ENCODE measurements at places on chromosomes 6 and 20.

GRCh38 chr6:72560721-72561593 is 60.9 kb upstream of the KCNQ5 start:
- peak; percentile 2 for DNase-seq

GRCh38 chr6:73340048-73340447 is 14.0 kb downstream of the DPPA5 start:
- DNase-seq, result peak; percentile 28

DNA sequence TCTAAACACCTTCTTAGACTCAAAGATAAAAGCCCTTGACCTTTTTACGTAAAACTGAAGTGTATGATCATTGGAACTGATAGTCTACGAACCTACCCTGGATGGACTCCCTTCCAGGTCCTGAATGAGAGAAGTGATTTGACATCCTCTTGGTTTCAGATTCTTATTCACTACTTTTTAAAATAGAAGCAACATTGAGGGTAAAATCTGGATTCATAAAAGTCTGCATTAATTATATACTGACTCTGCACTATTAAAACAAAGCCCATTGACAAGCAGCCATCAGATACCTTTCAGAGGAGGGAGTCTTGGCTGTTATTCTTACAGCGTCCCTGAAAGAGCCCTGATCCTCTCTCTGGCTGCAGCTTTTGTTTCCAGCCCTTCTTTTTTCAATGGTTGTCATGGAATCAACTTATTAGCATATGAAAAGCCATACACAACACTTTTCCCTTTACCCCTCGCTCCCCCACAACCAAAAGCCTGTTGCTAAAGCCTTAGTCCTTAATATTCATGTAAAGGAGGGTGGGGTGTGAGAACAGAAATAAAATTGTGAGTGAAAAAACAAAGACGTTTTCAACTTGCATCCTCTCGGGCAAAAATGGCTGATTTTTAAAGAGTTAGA is 270.0 kb upstream of the MARCKS start:
- no peak for DNase-seq

GRCh38 chr6:73968221-73968757 is 272.3 kb downstream of the CD109 start:
- no peak for DNase-seq

GRCh38 chr20:14260367-14260766 is 77.0 kb downstream of the FLRT3 start:
- no peak for DNase-seq

GRCh38 chr6:40796260-40797221 is 209.4 kb upstream of the LRFN2 start:
- DNase-seq, result no peak

DNA sequence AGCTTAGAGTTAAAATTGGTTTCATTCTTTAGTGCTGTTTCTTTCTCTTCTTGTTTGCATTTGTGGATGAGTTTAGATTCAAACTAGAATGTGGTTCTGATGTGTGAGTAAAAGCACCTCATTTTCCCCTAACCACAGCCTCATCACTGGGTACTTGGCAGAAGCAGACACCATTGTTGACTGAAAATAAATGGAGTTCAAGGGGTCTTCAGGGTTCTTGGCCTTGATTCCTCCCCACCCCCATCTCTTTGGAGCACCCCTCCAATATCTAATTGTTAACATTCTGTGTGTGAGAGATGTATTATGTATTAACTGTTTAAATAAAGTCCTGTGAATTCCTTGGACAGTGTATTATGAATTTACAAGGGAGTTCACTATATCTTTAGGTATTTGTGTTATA is 59.6 kb downstream of the JARID2 start:
- no peak for DNase-seq

DNA sequence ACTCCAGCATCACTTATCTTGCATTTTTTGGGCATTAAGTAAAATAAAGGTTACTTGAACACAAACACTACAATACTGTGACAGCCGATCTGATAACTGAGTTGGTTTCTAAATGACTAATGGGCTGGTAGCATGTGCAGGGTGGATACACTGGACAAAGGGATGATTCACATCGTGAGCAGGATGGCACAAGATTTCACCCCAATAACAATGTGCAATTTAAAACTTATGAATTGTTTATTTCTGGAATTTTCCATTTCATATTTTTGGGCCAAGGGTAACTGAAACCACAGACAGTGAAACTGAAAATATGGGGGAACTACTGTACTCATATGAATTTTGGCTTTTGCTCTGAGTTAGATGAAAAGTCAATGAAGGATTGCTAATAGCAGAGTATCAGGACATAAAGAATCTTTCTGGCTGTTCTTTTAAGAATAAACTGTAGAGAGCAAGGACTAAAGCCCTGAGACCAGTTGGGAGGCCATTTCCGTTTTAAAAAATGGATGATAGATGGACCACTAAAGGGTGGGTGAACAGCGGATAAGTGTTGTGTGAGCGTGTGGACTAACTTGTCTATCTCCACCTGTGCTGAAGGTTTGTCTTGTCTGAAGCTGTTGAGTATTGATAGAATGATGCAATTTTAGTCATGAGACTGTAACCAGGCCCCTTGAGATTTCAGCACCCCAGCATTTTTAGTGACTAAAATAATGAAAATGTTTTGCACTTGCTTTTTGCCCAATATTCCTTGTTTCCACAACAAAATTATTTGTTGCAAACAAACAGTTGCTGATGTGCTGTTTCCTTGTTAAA is 8.2 kb downstream of the SPINT3 start:
- DNase-seq, result no peak

DNA sequence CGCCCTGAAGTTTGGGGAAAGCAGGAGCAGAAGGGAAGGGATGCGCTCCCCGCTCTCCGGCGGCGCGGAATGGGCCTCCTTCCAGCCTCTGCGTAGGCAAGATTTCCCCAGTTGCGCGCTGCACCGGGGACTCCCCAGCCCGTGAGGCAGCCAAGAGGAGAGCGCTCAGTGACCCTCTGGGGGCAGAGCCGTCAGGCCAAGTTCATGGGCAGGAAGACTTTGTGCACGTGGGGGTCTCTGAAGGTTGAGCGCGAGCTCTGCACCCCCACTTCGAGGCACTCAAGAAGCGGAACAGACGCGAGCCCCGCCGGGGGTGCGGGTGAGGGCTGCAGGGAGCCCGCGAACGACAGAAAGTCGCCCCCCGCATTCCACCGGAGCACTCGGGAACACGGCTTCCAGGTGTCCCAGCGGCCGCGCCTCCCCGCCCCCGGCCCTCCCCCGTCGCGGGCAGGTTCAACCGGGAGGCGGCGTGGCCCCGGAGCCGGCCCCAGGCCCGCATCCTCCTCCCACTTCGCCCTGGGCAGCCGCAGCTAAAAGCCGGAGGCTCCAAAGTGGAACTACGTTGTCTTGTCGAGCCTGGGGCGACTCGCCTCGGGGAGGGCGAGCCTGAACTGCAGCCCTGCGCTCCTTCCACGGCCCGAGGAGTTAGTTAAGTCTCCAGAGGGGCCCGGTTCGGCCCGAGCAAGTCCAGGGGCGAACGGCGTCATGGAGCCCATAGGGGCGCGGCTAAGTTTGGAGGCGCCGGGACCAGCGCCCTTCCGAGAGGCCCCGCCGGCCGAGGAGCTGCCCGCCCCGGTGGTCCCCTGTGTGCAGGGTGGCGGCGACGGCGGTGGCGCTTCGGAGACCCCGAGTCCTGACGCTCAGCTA is at the start of gene PPP1R3G:
TSS of gene PPP1R3G (plus strand) at position 561 of the 867 bp plus-strand sequence. CDS start at position 706, 145 bp downstream.
- DNase-seq, result peak; percentile 83

DNA sequence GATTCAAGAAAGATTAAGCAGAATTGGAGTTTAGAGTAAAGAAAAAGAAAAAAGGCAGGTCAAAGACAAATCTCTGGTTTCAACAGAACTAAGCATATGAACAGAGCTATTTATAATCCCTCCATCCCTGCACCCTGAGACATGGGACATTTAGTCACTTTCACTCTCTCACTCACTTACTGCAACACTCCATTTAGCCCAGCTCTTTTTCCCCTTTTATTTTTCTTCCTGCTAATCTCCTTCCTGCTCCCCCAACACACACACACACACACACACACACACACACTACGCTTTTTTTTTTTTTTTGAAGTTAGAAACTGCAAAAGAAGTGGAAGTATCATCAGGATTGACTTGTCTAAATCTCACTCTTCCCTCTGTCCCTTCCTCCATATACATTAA is 45.1 kb upstream of the TBC1D7 start:
- peak; percentile 16 for DNase-seq

DNA sequence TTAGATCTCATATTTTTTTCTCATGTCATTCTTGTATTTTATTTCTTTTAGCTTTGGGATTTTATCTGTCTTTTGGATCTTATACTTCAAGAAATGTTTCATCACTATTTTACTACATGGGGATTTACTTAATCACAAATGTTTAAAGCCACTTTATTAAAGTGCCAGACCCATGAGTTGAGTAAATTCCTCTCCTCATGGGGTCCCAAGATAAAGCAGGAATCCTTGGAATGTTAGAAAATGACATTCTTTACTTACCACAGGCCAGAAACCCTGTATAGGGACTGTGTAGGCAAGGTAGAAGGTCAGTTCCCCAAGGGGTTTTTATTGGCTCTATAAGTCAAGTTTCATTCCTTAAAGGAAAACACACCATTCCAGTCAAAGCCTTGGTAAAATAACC is 28.4 kb upstream of the OR2J2 start:
- no peak for DNase-seq

DNA sequence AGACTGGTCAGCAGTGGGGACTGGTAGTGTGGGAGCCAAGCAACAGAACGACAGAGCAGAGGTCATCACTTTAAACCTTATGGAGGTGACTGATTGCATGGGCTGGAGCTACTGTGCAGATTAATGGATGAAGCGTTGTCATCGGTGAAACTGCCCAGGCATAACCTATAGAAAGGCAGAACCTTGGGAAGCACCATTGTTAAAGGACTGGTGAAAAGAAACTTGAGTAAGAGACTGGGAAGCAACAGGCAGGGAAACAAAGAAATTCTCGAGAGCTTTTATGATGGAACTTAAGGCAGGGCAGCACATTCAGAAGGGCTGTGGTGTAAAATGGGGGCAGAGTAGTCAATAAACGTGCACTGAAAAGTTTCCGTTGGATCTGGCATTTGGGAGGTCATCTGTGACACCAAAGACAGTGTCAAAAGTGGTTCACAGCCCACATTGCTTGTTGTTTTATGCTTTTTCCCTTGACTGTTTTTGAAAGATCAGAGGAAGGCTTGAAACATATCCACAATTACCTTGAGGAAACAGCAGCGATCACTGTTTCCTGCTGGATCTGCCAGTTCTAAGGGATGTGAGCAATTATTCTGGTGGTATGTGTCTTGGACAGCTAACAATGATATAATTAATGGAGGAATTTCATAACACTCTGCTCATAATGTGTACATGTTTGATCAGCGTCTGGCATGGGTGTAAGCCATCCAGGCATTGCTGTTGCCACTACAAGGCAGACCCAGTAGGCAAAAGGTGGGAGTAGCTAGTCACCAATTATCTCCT is 62.7 kb downstream of the LRRC1 start:
- no peak for DNase-seq

DNA sequence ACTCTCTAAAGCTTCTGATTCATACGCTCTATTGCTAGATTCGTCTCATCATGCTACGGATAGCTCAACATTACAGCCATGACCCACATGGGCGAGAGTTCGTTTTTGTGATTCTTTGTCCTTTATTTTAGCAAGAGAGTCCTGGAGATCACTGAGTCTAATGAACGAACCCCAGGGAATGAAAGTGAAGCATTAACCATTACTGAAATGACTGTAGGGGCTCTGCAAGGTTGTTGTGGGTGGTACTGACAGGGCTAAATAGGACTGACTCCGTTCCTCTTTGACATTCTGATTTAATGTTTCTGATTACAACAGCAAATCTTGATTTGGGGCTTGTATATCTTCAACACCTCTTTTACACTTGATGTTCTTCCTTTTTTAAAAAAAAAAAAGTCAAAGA is 13.7 kb upstream of the RTF2 start:
- DNase-seq, result no peak

- DNase-seq, result no peak
Measured at GRCh38 chr6:159170333-159170672, 1.1 kb downstream of the FNDC1 start.

DNA sequence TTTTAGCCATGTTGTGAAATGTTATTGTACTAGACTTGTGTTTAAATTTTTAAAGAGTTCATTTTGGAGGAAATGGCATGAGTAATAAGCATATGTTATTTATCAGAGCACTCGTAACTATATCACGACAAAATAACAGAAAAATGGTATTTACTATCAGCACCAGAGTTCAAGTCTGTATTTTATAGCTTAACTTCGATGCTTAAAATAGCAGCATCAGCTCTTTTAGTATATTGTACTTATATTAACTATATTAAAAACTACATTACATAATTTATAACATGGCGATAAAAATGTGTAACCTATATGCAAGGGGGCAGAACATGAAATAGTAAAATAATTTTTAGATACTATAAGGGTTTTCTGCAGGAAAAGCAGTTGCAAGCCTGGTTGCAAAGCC is 52.9 kb downstream of the ABRACL start:
- DNase-seq, result no peak

- peak; percentile 18 for DNase-seq
Measured at GRCh38 chr6:41040101-41040939, 1.3 kb upstream of the UNC5CL start.

GRCh38 chr6:139376017-139376330 is 1.5 kb upstream of the CITED2 start:
- DNase-seq, result peak; percentile 73

DNA sequence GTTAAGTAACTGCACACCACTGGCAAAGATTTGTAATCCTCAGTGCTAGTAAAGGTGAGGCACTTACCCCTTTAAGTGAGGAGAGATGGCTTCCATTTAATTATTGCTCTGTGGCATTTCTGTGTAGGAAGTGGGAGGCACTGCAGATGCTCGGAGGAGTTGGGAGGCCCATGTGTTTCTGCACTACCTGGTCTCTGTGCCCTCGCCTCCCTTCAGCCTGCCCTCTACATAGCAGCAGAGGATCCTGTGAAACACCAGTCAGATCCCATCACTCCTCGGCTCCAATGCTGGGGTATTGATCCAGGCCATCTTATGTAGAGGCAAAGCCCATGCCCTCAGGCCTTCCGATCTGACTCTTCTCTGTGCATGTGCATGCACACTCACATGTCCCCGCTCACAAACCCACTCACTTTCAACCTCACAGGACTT is 67.0 kb downstream of the SLX4IP start:
- DNase-seq, result no peak

DNA sequence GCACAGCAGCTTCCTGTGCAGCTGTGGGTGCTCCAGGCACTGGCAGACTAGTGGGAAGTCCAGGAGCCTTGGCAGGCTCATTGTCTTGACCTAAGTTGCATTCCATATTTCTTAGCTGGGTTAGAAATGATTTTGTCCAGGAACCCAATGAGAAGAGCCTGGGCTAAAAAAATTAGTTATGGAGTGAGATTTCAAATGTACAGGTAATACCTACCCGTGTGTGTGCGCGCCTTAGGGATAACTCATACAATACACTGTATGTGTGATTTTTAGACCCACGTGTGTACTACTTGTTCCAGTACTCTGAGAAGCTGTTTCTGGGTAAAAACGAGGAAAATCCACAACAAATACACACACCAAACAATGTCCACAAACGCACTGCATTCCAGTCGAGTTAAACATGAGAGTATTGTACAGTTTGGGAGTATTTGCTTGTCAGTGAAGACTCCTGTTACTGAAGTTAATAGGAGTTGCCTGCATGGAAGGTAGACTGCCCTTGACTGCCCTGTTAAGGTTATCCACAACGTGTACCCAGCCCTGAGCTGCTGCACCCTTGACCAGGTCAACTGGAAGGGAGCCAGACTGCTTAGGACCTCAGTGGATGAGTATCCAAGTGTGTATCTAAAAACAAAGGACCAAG is 1.4 kb downstream of the PAQR8 start:
- peak; percentile 20 for DNase-seq

Measured in iris pigment epithelial cell (primary cell).